ENCODE measurements at places on chromosomes 2 and 18.

GRCh38 chr2:70140791-70141211 is 50.0 kb downstream of the C2orf42 start:
- no peak for DNase-seq

- no peak for DNase-seq
These were observed 1386.2 kb upstream of the ACVR2A start for GRCh38 chr2:146458585-146458984.

DNA sequence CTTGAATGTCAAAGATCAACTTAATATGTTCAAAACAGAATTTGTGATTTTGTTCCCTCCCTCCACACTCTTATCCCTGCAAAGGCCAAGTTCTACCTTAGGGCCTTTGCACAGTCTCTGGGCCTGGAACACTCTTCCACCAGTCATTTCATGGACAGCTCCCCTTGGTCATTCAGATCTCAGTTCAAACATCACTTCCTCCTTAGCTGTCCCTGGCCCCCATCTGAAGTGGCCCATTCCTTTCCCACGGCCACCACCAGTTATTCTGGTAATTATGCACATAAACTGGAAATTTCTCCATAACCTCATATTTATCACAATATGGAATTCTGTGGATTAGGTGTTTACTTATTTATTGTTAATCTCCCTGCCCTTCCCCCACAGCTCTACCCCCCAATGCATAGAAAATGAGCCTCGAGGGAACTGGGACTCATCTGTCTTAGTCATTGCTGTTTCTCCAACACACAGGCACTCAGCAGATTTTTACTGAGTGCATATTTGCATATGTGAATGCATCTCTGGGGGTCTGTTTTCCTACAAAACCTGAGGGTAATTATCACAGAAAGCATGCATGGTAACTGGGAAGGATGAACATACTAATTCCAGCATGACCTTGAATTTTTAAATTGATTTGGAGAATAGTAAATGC is 35.5 kb upstream of the SPTBN1 start:
- DNase-seq, result no peak

DNA sequence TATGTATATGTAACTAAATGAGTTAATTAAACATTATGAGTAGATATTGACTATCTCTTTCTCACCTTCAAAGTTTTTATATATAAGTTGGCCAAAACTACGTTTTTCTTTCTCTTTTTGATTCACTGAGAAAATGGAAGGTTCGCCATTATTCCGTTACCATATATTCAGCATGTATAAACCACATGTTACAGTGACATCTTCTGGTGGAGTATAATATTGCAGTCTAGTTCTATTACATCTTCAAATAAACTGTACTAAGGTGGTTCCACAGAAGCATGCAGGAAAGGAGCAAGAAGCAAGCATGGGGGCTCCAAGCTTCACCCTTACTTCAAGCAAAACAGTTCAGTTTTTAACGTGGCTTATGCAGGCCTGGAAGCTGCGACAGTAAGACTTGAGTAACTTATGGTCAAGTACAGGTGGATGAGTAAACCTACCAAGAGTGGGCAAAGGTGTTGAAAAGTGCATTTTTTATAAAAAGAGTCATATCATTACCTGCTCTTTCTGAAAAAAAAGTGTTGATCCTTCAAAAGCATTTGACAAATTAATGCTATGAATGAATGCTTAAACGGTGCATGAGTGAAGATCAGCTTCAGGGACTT is 129.8 kb upstream of the RAB6C start:
- DNase-seq, result no peak

- DNase-seq, result no peak
These were observed 1009.9 kb upstream of the KLHL29 start for GRCh38 chr2:22375096-22375495.

DNA sequence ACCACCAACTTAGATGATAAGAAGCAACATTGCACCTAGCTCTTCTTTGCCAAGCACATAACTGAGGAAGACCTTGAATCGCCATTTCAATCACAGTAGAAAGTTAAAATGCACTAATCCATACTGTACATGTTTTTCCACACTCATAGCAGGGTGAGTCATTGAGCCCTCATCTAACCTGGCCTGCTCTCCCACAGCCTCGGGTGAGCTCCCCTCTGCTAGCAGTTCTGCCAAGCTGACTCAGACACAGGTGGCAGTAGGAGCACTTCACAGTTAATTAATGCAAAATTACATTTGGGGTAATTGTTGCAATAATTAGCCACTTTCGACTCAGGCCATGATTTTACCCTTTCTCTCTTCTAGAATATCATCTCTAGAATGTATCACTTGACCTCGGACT is 1632.8 kb upstream of the CELF4 start:
- DNase-seq, result no peak

- DNase-seq, result no peak
These were observed 105.9 kb upstream of the CREB1 start for GRCh38 chr2:207423886-207424285.

GRCh38 chr2:19369341-19369955 is 11.0 kb upstream of the OSR1 start:
- DNase-seq, result no peak

GRCh38 chr2:38648107-38648761 is 17.7 kb upstream of the GALM start:
- DNase-seq, result no peak

DNA sequence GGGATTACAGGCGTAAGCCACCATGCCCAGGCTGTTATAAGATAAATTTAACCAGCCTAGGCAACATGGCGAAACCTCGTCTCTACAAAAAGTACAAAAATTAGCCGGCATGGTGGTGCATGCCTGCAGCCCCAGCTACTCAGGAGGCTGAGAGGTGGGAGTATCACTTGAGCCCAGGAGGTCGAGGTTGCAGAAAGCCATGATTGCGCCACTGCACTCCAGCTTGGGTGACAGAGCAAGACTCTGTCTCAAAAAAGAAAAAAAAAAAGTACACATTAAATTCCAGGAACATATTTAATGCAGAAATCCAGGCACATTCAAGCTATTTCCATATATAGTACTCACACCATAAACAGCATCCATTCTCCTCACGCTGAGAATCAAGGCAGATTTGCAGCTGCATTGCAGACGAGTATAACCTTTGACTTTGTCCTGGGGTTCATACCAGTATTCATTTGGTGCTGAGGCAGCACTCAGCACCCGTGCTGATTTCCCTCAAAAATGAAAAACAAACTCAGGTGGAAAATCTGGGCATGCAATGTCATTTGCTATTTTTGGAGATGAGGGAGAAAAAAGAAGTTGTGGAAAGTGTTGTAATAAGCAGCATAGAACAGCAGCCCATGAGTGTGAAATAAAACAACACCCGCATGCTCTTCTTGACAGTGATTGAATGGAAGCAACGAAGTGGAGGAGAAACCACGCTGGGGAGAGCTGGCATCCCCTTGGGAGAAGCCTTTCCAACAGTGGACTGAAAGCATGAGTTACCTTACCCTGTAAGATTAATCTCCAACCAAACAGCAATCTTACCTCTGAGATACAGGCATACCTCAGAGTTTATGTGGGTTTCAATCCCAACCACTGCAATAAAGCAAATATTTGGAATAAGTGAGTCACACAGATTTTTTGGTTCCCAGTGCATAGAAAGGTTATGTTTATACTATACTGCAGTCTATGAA is 46.8 kb upstream of the ANXA4 start:
- DNase-seq, result no peak

- DNase-seq, result no peak
These were observed 482.5 kb downstream of the NUP35 start for GRCh38 chr2:183606718-183607085.

DNA sequence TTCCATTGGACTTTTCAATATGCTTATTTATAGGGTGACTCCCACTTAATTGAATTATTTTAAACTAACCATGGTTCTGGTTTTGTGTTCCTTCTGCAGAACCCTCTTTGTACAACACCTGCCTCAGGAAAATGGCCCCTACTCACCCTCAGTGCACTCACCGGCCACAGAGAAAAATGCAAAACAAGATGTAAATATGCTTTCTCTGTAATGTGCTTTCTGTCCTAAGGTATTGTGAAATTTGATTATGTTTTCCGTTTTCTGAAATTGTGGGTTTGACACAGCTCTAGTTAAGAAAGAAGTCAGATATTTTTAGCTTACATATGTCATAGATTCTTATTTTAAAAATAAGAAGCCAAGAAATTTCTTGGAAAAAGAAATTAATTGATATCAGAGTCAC is 357.7 kb upstream of the SMIM21 start:
- no peak for DNase-seq

GRCh38 chr18:46031741-46032140 is 40.3 kb downstream of the PSTPIP2 start:
- no peak for DNase-seq

GRCh38 chr18:43876748-43877147 is 599.5 kb upstream of the SYT4 start:
- no peak for DNase-seq

DNA sequence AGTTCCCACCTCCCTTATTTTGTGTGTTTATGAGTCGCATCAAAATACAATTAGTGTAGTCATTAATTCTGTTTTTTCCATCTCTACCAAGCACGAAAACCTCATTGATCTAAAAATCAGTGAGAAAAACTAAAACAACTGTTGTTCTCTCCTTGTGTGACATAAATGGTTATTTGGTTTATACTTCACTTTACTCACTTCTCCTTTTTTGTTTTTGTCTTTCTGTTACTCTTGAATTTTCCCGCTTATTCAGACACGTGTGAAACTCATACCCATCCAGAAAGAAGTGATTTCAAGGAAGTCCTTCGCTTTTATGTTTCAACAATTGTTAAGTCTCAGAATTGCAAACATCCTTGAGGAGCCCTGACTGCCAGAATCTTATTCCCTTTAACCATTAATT is 121.6 kb downstream of the EML6 start:
- DNase-seq, result no peak

Measured in stimulated activated CD8-positive, alpha-beta memory T cell treated with anti-CD3 and anti-CD28 coated beads, Interleukin-15, amount 100 ng/mL, for 24 hours (primary cell).